ENCODE measurements at places on chromosomes 3 and 15. TPM values are rescaled to one million over a fixed set of nuclear protein-coding genes. Genes with fewer than 3 reads are reported as not detected.

The ITIH1 gene
- total RNA-seq: not detected

The OPA1 gene
- total RNA-seq: 88.2 TPM

DNA sequence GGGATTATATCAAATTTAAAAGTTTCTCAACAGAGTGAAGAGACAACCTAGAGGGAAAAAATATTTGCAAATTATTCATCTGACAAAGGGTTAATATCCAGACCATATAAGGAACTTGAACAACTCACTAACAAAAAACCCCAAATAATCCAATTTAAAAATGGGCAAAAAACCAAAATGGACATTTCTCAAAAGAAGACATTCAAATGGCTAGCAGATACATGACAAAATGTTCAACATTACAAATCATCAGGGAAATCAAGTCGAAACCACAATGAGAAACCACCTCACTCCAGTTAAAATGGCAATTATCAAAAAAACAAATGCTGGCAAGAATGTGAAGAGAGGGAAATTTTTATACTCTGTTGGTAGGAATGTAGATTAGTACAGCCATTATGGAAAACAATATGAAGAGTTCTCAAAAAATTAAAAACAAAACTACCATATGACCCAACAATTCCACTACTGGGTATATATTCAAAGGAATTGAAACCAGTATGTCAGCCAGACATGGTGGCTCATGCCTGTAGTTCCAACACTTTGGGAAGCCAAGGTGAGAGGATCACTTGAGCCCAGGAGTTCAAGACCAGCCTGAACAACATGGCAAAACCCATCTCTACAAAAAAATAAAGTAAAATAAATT is 88.5 kb downstream of the CSNK1G1 start:
- no peak for DNase-seq

The SHC4 gene
- total RNA-seq: under 0.01 TPM

- DNase-seq: no peak
These were observed 315.8 kb downstream of the NTRK3 start for GRCh38 chr15:87940768-87941167.

DNA sequence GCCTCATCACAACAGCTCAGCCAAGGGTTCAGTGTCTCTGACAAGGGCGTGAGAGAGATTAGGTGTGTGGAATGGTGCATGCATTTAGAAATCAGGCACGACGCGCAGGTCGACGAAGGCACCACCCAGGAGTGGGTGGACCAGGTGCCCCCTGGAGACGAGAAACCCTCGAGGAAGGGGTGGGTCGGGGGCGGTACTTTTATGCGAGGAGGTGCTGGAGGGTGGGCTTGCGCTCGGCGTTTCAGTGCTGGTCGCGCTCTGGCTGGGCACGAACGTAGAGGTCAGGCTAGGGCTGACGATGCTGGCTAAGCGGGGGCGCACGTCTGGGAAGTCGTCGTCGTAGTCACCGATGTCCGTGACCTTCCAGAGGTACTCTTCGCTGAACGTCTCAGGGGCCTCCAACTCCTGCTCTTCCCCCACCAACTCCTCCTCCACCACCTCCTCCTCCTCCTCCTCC is 393 bp downstream of the ERICH6 start:
- DNase-seq: no peak

The GOLGA6A gene
- total RNA-seq: 0.13 TPM

DNA sequence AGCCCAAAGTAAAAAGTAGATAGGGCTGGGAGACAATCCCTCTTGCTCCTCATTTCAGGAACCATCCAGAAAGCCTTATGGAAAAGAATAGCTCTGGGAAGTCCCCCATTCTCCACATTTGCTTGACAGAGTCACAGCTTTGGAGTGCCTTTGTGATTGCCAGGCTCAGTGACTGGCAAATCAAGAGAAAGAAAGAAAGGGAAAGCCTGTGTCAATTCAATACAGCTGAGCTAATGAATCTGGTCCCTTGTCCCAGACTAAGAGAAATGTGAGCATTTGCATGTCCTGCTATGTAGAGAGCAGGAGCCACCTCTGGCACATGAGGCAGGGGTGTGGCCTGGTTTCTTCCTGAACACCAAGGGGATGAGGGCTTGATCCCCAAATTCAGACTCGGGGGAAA is 14.9 kb upstream of the CTNNB1 start:
- no peak for DNase-seq

The EXOG gene
- 5.8 TPM for total RNA-seq
